ENCODE measurements at places on chromosomes 16 and 17. TPM values are rescaled to one million over a fixed set of nuclear protein-coding genes. Genes with fewer than 3 reads are reported as not detected.

KPNB1 gene
- 167 TPM for total RNA-seq

DNA sequence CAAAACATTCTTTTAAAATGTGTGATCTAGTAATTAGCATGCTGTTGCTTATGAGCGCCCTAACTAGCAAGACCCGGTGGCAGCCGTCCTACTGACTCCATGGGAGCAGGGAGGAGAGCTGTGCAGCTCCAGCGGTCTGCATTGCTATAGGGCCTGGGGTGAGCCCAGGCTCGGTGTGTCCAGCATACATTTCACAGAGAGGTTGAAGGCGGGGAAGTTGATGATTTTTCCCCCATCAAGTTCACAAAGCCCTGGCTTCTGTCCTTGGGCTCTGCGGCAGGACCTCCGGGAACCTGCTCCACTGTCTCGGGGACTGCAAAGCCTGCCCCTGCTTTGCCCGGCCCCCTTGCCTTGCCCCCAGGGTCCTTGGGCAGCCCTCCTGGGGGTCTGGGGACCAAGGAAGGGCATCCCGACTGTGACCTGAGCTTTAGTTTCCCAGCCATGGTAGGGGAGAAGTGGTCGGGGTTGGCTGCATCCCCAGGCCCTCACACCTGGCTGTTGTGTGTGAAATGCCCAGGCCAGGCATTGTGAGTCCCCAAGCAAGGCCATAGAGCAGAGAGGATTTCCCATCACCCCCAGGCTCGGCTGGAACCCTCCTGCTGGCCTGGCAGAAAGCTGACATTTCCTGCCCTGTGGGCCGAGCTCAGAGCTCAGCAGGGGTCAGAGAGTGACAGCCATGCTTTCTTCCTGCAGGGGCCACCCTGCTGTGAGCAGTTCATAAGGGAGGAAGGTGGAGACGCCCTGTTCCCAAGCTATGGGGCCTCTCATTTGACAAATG, 24.8 kb downstream of the KCNJ12 start:
- no peak for DNase-seq

SPSB3 gene
- total RNA-seq = 111 TPM

DNA sequence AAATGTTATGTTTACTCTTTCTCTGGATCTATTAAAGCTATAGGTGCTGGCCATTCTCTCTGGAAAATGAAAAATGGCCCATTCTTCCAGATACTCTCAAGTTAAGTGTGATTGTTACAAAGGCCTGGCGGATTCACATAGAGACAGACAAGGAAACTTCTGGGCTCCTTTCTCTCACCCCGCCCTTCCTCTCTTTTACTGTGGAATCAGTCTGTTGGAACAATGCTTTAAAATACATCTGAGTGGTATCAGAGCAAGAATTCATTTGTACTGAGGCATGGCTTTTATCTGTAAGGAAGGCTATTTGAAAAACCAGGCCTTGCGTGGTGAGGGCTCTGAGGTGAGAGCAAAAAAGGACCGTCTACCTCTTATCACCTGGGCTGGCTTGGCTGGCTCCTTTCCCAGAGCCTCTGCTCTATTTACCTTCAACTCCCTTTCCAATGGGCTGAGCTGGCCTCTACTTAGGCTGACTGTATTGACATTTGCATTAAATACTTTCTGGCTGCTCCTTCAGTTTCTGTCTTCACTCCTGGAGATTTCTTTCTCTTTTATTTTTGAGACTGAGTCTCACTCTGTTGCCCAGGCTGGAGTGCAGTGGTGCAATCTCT, 274.0 kb downstream of the PHKB start:
- no peak for DNase-seq

OR1F1 gene
- total RNA-seq = not detected

TBC1D3H gene
- not detected for total RNA-seq

GDPD1 gene
- 10.7 TPM for total RNA-seq

- DNase-seq = peak; percentile 37
Measured at GRCh38 chr16:7268182-7268581, 64.5 kb upstream of the RBFOX1 start.

- no peak for DNase-seq
Measured at GRCh38 chr17:65028545-65028843, 28.0 kb downstream of the GNA13 start.

- DNase-seq = no peak
Measured at GRCh38 chr16:53689636-53690035, 14.0 kb downstream of the RPGRIP1L start.

DNA sequence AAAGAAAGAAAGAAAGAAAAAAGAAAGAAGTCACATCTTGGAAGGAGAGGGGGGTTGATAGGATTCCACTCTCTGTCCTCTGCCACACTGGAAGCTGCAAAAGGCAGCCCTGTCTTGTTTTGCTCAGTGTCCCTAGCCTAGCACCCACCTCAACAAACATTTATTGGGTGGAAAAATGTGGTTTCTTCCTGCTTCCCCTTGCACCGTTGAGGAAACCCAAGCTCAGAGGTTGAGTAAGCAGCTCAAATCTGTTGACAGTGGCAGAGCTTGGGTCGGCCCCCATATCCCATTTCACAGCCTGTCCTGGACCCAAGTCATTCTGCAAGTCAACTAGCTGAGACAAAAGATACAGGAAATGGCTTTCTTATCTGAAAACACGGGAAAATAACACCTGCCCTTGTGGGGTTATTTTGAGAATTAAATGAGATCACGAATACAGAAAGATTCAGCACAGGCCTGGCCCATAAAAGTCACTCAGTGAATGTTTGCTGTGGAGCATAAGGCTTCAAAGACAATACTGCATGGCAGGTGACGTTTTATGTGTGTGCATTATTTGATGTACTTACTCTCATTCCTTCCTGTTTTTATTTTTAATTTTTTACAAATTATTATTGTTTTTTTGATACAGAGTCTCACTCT, 63.6 kb downstream of the SCNN1B start:
- DNase-seq = no peak

DNA sequence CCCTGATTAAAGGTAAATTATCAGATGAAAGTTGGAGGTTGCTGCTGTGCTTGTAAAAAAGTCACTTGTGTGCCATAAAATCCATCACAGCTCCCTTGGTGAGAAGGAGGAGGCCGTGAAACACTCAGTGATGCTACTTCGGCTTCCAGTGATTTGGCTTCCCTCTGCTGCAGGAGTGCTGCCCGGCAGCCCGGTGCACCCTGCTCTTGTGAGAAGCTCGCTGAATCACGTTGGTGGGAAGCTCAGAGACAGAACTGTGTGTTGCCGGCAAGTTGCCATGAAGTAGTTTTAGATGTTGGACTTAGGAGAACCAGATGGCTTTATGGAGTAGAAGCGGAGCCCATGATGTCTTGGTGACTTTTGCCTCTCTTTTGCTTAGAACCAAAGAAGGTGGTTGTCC, 33.3 kb downstream of the MSI2 start:
- no peak for DNase-seq

DNA sequence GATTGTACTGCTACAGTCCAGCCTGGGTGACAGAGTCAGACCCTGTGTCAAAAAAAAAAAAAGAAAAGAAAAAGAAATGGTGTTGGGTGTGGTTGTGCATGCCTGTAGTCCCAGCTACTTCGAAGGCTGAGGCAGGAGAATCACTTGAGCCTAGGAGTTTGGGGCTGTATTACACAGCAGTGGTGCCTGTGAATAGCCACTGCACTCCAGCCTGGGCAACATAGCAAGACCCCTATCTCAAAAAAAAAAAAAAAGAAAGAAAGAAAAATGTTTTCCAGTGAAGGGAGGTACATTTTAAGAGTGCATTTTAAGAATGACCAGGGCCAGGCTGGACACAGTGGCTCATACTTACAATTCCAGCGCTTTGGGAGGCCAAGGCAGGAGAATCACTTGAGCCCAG, 6.3 kb downstream of the ARL2BP start:
- DNase-seq = no peak

- no peak for DNase-seq
Measured at GRCh38 chr16:85446951-85447692, 166.0 kb upstream of the GSE1 start.

DNA sequence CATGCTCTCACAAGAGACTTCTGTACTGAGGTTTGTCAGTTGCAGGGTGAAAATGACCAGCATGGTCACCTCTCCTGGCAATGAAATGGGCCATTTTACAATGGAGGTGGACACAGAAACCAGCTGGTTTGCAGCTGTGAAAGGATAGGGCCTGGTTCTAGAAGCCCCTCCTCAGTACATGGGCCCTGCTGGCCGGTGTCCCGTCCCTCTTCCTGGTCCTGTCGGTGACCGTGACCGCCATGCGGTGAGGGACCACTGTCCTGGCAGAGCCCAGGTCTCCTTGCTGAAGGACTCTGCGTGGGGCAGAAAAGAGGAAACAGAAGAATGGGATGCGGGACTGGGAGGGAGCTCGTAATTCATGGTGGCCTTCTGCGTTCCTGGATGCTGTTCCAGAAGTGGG, 76.0 kb upstream of the ZNF423 start:
- no peak for DNase-seq

ALOX15B gene
- total RNA-seq = 3.8 TPM

- DNase-seq = no peak
Measured at GRCh38 chr17:55433629-55434422, 12.2 kb upstream of the MMD start.

- no peak for DNase-seq
Measured at GRCh38 chr16:12511708-12512107, 292.0 kb downstream of the CPPED1 start.

GRCh38 chr16:79658301-79659033, 57.9 kb upstream of the MAF start:
- DNase-seq = no peak

MYH1 gene
- 0.39 TPM for total RNA-seq

DNA sequence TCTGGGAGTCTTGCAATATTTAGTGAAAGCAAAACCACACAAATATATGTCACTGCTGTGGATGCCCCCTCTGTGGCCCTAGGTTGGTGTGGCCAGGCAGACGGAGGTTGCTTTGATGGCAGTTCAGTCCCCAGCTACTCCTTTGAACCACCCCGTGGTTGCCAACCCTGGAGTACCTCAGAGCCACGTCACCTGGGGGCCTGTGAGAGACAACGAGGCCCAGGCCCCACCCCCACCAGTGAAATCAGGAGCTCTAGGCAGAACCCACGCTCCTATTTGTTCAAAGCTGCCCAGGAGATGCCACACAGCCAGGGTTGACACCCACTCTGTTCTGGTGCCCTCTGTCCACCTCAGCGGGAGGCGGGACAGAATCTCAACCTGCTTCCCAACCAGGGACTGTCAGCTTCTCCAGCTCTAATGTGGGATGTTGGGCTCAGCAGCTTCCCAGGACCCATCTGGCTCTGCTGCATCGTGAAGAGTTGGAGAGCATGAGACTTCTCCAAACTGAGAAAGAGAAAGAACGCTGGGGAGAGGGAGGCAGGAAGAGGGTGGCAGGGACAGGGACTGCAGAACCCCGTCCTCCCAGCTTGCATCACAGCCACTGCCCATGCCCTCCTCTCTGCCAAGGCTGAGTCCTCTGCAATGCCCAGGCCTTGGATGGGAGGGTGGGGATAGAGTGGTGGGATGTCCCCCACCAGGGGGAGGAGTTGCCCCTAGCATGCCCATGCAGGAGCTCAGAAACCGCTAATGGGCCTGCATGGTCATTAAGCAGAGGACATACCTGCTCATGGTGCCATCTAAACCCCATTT, 81.8 kb downstream of the C16orf78 start:
- no peak for DNase-seq

DNA sequence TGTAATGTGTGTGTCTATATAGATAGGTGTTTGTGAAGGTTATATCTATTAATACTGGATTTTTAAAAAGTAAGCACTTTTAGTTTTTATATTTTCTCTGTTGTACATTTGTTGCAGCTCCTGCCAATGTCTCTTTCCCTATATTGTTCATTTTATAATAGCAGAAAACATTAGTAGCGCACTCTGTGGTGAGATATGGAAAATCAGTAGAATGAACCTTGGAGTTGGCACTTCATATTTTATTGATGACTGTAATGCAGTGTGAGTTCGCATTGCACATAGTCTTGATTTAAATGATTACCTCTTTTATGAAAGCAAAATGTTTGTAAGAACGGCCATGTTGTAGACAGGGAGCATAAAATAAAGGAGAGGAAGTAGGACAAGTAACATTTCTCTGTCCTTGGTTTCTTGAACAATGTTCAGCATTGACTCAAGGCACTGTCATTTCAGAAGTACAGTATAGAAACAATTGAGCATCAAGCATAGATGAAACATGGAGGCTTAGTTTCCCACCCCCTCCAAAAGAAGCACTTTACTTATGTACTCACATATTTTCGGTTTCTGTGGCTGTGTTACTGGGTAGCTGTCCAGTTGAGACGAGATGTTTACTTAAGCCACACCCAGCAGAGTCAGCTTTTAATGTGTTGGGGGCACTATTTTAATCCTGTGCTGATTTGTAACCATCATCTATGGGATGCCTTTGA, 74.0 kb downstream of the TANC2 start:
- no peak for DNase-seq

GRCh38 chr16:711548-712320, 3.2 kb upstream of the METRN start:
- no peak for DNase-seq

DNA sequence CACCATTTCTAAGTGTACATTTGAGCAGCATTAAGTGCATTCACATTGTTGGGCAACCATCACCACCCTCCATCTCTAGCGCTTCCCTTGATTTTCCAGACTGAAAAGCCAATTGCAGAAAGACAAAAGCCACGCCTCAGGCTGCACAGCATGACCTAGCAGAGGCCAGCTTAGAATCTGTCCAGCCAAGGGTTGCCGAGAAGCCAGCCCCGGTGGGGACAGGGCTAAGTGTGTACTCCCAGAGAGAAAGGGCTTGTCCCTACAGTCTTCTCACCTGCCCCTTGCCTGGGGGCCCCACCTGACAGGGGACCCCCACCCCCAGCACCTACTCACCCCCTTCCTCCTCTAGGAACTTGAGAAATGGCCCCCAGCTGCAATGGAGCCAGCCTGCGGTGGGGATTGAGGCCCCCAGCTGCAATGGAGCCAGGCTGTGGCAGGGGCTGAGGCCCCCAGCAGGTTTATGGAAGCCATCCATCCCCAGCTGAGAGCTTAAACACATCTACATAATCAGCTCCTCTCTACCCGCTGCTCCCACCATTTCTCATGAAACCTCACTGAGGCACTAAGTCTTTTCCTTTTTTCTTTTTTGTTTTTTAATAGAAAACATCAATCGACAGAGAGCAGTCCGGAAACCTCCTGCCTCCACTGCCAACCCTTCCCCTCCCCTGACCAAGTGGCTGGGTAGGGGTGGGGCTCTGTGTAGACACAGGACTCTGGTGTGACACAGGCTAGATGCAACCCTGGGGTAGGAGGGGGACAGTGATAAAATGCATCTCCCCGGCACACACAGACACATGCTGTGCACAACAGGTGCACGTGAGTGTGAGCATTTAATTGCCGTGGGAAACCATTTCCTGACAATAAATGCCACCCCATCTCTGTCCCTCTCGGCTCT, 77.9 kb downstream of the CCT6B start:
- DNase-seq = no peak

HS3ST3B1 gene
- 0.90 TPM for total RNA-seq

TBC1D28 gene
- total RNA-seq = not detected

STH gene
- not detected for total RNA-seq

DNA sequence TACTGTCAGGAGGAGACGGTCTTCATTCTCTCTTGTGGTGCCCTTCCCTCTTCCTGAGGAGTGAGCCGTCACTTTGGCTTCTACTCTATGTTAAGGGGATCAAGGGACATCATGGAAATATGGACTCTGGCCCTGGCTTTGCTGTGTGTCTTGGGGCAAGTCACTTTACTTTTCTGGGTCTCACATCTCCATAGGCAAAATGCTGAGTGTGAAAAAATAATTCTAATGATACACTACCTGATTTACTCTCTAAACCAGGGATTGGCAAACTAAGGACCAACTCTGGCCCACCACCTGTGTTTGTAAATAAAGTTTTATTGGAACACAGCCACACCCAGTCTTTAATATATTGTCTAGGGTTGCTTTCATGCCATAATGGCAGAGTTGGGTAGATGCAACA, 548.7 kb upstream of the CDH5 start:
- DNase-seq = no peak

GRCh38 chr17:10198509-10199249, at the start of gene GAS7:
Gene GAS7, minus strand, starts transcription at chr17:10198606.
- DNase-seq = peak; percentile 43
